Ovary (tissue), 10 donors: ENCODE measurements at places on chromosomes 1 and 21. TPM values are rescaled to one million over a fixed set of nuclear protein-coding genes. Genes with fewer than 3 reads are reported as not detected.
A peak's percentile ranks its signal among the peaks of the same experiment; 100 is the strongest.

- no peak for DNase-seq
These were observed 91.3 kb downstream of the UCHL5 start for GRCh38 chr1:192967901-192968300.

- DNase-seq: no peak
These were observed 945 bp downstream of the SRSF4 start for GRCh38 chr1:29180497-29181412.

GRCh38 chr1:61591351-61591750 is 133.6 kb downstream of the TM2D1 start:
- no peak for DNase-seq

- no peak for DNase-seq
These were observed 114.4 kb downstream of the PIK3R3 start for GRCh38 chr1:46017876-46018503.

DNA sequence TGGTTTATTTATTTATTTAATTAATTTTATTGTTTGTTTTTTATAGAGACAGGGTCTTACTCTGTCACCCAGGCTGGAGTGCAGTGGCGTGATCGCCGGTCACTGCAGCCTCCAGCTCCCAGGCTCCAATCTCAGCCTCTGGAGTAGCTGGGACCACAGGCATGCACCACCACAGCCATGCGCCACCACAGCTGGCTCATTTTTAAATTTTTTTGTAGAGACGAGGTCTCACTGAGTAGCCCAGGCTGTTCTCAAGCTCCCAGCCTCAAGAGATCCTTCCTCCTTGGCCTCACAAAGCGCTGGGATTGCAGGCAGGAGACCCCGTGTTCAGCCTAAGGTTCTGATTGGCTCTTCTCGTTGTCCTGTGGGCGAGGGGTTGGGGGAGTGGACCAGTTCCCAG is 22.1 kb downstream of the UMODL1 start:
- no peak for DNase-seq

DNA sequence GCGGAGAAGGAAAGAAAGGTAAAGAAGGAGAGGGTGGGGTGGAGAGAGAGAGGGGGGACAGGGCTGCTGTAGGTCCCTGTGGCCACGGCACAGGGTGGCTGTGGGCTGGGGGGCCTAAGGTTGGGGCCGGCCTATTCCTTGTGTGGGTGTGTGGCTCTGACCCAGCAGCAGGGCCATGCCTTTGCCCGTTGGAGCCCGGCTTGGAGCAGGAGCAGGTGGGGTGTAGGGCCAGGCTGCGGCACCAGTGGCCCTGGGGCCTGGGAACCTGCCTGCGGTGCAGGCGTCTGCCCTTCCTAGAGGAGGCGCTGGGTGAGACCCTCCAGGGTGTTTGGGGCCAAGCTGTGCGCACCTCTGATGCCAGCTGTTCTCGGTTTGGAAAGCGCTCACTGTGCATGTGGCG is 19.7 kb upstream of the SUMO3 start:
- no peak for DNase-seq

- no peak for DNase-seq
These were observed 33.7 kb downstream of the L1TD1 start for GRCh38 chr1:62228136-62228882.

GRCh38 chr1:26038477-26038876 is 7.4 kb downstream of the SLC30A2 start:
- peak; percentile 13 for DNase-seq

DNA sequence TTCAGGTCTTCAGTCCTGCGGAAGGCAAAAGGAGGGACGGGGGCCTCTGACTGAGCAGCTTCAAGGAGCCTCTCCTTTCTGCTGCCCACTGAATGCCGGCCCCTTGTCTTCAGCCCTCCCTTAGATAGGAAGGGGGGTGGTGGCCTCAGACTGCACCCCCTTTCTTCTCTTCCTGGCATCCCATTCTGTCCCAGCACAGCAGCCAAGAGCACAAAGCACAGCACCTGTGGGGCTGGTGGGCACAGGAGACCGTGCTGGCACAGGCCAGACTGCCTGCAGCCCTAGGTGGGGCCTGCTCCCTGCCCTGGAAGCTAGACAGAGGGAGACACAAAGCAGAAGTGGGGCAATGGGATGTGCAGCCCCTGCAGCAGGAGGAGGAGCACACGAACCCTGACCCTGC is 1.7 kb upstream of the PAQR6 start:
- no peak for DNase-seq

GRCh38 chr21:25636727-25637126 is 2.3 kb upstream of the JAM2 start:
- no peak for DNase-seq

DNA sequence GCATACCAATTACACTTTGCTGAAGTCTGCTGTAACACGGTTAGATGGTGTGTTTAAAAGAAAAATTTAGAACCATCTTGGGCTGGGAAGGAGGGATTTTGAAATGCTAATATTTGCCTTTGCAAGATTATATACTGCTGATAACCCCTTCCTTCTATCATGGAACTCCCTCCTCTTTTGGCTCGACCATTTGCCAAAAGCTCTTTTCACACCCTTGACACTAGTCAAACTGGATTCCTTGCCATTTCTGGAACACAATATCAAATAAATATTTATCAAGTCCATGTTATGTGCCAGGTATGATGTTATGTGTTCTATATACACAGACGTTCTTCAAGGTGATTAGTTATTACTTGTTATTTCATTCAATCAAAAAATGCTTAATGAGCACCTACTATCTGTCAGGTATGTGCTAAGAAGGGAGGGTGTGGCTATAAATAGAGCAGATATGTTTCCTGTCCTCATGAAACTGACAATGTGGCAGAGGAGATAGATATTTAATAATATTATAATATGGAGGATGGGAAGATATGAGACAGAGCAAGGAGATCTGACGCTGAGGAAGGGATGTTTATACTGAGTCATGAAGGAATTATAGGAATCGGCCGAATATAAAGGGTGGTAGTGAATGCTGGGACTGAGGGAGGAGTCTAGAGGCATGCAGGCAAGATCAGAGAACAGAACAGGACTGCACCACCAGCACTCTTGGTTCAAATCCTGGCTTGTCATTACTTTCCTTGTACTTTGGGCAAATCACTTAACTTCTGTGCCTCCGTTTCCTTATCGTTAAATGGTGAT is 16.1 kb upstream of the XPR1 start:
- no peak for DNase-seq

USH2A gene
- not detected for total RNA-seq

ERICH3 gene
- total RNA-seq: 10.9 TPM

BSND gene
- total RNA-seq: not detected

AMY1A gene
- 17.5 TPM for total RNA-seq

LMNA gene
- 360 TPM for total RNA-seq

ATP1B1 gene
- 81.0 TPM for total RNA-seq
